A549 treated with CORT108297 at 1 μM for 4 hours (cell line): ENCODE measurements at places on chromosomes 11 and 22. TPM values are rescaled to one million over a fixed set of nuclear protein-coding genes. Genes with fewer than 3 reads are reported as not detected.

Gene GDPD5
- 7.4 to 13.6 TPM (median 10.7 TPM) in 5 replicates for total RNA-seq

Gene RCN1
- 163 to 187 TPM (median 171 TPM) in 5 replicates for total RNA-seq

Gene DENND5A
- total RNA-seq, result 39.2 to 55.2 TPM (median 45.5 TPM) in 5 replicates

Gene NLRP10
- not detected in 5 replicates for total RNA-seq

Gene ANGPTL5
- 0.05 TPM in 2 of 5 replicates, not detected in the others for total RNA-seq

Gene C11orf86
- total RNA-seq, result 38.8 to 74.1 TPM (median 60.3 TPM) in 5 replicates

Gene TRIM29
- 9.5 to 11.1 TPM (median 10.7 TPM) in 5 replicates for total RNA-seq

Gene OR52I2
- not detected in 5 replicates for total RNA-seq

Gene SCUBE1
- total RNA-seq, result 0.08 to 0.24 TPM (median 0.13 TPM) in 5 replicates

Gene SFI1
- total RNA-seq, result 8.2 to 15.1 TPM (median 10.9 TPM) in 5 replicates

Gene GPHA2
- not detected in 5 replicates for total RNA-seq

Gene RPS3
- 3,282 to 4,477 TPM (median 3,376 TPM) in 5 replicates for total RNA-seq

Gene OR8A1
- total RNA-seq, result not detected in 5 replicates

Gene CARNS1
- total RNA-seq, result 0.09 to 0.29 TPM (median 0.21 TPM) in 5 replicates

Gene SREBF2
- total RNA-seq, result 22.1 to 33.4 TPM (median 29.8 TPM) in 5 replicates

Gene C22orf31
- not detected in 5 replicates for total RNA-seq

Gene MRGPRX4
- not detected in 5 replicates for total RNA-seq
